CMK (cell line): ENCODE measurements at places on chromosomes 3 and 15.

- DNase-seq: peak; percentile 5
Measured at GRCh38 chr3:4670352-4670751, 177.2 kb downstream of the ITPR1 start.

- DNase-seq: no peak
Measured at GRCh38 chr3:189903562-189904250, 217.0 kb downstream of the P3H2 start.

GRCh38 chr3:177470197-177470941 lies 273.1 kb upstream of the TBL1XR1 start:
- DNase-seq: no peak

GRCh38 chr15:99437315-99438223 lies 128.2 kb upstream of the MEF2A start:
- no peak for DNase-seq

GRCh38 chr3:175426805-175427204 lies 567.7 kb downstream of the NAALADL2 start:
- DNase-seq: no peak

- no peak for DNase-seq
Measured at GRCh38 chr3:29757054-29757777, 476.3 kb downstream of the RBMS3 start.
